ENCODE measurements at places on chromosomes 5 and 9.

GRCh38 chr5:154467655-154468354, 10.2 kb downstream of the HAND1 start:
- DNase-seq, result peak; percentile 86

DNA sequence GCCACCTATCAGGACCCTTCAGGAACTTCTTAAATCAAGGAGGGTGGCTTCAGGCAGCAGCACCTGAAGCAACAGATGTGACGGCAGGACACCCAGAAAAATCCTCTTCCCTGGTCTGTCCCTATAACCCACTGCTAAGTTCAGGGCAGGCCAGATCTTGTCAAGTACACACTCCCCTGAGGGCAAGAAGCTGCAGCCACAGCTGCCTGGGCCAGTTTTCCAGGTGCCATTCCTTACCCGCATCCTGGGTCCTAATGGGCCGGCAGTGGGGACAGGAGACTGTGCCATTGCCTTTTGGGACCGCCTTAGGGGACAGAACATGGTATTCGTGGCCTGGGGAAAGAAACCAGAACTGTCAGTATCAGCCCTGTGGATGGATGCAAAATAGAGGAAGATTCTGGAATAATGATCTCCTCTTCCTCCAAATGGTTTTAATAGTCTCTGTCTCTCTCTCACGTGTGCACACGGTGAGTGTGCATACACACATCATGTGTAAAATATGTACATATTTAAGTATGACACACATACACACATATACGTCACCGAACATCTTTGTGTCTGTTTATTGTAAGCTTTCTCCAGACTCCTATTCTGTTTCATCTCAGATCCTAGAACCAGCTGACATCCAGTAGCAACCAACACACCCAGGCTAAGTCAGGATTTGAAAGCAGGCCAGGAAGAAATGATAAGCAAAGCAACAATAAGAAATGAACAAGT, 14.0 kb downstream of the ORM2 start:
- DNase-seq, result no peak

- no peak for DNase-seq
Observed at GRCh38 chr9:92970467-92970923, 23.2 kb downstream of the FGD3 start.

GRCh38 chr9:551986-552929, 289.2 kb upstream of the DMRT1 start:
- DNase-seq, result no peak

GRCh38 chr9:14686168-14686567, 7.1 kb downstream of the ZDHHC21 start:
- DNase-seq, result no peak

- no peak for DNase-seq
Observed at GRCh38 chr5:5293029-5293428, 129.4 kb upstream of the ICE1 start.

- peak; percentile 23 for DNase-seq
Observed at GRCh38 chr9:120783602-120784047, 9.6 kb downstream of the FBXW2 start.

All from HTR-8/SVneo (cell line).